Stimulated activated naive CD8-positive, alpha-beta T cell treated with anti-CD3 and anti-CD28 coated beads, Interleukin-15, Interleukin-2, amounts not matched to agents 100 U/mL and 50 U/mL, for 24 hours (primary cell): ENCODE measurements at places on chromosomes 11 and 22.

GRCh38 chr11:19697721-19698121 is 14.9 kb upstream of the NAV2 start:
- DNase-seq = no peak

DNA sequence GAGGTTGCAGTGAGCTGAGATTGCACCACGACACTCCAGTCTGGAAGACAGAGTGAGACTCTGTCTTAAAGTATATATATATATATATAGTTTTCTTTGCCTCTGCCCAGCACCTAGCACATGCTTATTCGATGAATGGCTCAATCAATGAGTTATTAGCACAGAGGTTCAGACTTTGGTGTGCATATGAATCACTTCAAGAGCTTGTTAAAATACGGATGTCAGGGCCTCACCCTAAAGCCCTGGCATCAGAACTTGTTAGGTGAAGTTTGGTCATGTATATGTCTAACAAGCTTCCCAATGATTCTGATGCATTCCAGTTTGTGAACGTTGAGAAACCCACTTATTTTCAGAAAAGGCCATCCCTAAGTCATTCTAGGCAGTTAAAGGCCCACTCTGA is 21.8 kb upstream of the TMEM86A start:
- DNase-seq = no peak

DNA sequence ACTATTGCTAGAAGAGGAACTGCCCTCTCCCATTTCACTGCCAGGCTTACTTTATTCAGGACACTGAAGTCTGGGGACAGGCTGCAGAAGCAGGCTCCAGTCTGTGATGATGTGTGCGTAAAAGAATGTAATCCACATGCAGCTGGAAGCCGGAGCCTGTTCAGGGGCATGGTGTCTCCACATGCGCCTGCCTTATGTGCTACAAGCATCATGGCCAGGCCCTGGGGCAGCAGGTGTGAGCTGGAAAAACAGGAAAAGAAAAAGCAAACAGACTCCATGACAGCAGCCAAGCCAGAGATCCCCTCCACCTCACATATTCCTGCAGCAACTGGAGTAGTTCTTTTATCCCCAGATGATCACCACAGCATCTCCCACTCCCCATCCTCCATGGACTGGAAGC is 33.4 kb downstream of the ARFGAP2 start:
- no peak for DNase-seq

GRCh38 chr11:118899706-118900360 is 16.1 kb downstream of the CXCR5 start:
- no peak for DNase-seq

GRCh38 chr11:62719302-62719978 is 7.8 kb downstream of the HNRNPUL2 start:
- DNase-seq = no peak

DNA sequence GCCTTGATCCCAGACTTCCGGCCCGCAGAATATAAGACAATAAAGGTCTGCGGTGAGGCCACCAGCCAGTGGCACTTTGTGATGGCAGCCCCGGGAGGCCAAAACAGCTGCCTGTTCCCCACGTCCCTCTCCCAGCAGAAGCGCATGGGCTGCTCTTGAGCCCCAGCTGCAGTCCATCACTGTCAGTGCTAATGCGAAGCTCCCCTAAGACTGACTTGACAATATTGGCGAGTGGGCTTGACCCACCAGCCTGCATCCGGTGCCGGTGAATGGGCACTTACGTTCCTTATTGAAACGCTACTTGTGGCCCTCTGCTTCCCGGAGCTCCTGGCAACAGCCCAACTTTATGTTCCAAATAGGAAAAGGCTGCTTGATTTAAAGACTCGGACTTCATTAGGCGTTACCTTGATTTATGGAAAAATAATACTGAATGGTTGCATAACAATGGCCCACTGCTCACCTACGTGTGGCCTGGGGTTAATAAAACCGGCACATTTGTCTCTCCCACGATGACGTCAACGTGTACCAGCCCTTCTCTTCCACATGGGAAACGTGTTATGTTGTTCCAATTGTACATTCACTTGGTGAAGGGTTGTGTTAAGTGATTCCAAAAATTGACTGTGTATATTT is 93.4 kb upstream of the SEPTIN5 start:
- no peak for DNase-seq

- DNase-seq = no peak
Observed at GRCh38 chr22:48635031-48635430, 1192.6 kb downstream of the BRD1 start.

GRCh38 chr11:94880216-94880615 is 93.1 kb downstream of the CWC15 start:
- no peak for DNase-seq
